CD4-positive, alpha-beta memory T cell (primary cell): ENCODE measurements at places on chromosomes 7 and 10.

DNA sequence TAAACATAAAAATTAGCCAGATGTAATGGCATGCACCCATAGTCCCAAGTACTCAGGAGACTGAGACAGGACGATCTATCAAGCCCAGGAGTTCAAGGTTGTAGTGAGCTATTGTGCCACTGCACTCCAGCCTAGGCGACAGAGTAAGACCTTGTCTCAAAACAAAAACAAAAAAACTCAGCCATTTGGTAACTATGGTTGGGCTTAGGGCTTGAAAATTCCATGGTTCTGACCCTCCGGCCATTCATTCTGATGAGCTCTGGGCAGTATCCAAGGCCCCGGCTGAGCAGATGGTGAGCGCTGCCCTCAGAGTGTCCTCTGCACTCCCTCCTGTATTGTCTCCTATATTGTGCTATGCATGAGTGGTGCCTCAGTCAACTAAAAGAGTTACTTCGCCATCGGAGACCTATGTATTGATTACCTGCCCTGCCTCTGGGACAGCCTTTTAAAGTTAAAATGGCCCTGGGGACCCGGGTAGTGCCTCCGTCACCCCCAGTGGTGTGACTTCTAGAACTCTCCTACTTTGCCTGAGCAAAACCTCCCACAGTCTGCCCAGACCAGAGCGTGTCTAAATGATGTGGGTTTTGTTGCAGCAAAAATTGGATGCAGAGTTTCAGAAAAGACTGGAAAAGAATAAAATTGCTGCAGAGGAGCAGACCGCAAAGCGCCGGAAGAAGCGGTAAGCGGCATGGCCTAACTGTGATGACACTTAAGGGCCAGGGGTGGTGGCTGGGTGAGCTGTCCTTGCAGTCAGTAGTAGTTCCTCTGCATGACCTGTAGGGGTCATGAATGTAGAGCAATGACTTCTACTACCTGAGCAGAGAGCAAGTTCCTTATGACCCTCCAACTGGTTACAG is 8.1 kb downstream of the PRKRIP1 start:
- peak; percentile 65 for DNase-seq

GRCh38 chr7:17299483-17299991 is 1.1 kb downstream of the AHR start:
- DNase-seq: no peak

GRCh38 chr10:33388785-33389184 is 54.3 kb upstream of the NRP1 start:
- DNase-seq: no peak

DNA sequence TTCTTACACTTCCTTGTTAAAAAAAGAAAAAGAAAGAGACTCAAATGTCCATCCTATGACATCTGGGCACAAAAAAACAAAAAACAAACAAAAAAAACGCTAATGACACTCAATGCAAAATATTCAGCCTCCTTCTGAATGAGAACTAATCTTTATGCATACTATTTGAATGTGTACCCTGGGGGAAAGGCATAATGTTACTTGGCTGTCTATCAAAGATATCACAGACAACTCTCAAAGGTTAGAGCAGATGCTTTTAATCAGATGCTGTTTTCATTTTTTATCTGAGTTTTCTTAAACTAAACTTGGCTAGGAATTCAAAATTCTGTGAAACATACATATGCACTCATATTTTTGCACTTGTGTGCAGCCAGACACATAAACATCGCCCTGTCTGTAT is 745.8 kb downstream of the CNTNAP2 start:
- no peak for DNase-seq

- no peak for DNase-seq
These were observed 258.1 kb downstream of the PAXIP1 start for GRCh38 chr7:154744861-154745258.

GRCh38 chr7:138352570-138353461 is 107.2 kb upstream of the TRIM24 start:
- DNase-seq: no peak

DNA sequence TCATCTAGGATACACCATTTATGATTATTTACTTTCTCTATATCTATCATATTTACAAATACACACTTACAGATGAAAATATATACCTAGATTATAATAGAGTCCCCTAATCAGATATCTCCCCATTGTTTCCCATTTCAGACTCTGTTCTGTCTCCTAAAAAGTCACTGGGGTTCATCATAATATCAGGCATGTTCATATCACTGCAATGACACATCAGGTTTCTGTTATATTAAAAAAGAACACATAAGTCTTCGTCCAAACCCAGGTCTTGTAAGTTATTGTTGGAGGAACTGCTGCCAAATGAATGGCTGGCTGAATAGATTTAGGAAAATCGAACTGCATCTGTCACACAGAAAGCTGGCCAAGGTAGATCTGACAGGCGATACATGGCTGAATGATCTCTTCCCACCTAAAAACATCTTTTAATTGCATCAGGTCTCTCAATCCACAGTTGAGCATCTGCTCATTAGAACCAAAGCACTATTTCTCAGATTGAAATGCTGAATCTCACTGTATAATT is 178.7 kb downstream of the CACNA2D1 start:
- DNase-seq: no peak

- DNase-seq: no peak
These were observed 1.2 kb downstream of the GTF2IRD1 start for GRCh38 chr7:74454925-74455288.

GRCh38 chr10:110007701-110008517 is at the start of gene ADD3:
Gene ADD3 (plus strand): TSS chr10:110007984. CDS start chr10:110100654, 92,670 bp downstream.
- peak; percentile 91 for DNase-seq

GRCh38 chr10:123613346-123613850 is 52.8 kb upstream of the GPR26 start:
- no peak for DNase-seq

GRCh38 chr7:33500703-33501701 is 371.6 kb downstream of the BBS9 start:
- no peak for DNase-seq

DNA sequence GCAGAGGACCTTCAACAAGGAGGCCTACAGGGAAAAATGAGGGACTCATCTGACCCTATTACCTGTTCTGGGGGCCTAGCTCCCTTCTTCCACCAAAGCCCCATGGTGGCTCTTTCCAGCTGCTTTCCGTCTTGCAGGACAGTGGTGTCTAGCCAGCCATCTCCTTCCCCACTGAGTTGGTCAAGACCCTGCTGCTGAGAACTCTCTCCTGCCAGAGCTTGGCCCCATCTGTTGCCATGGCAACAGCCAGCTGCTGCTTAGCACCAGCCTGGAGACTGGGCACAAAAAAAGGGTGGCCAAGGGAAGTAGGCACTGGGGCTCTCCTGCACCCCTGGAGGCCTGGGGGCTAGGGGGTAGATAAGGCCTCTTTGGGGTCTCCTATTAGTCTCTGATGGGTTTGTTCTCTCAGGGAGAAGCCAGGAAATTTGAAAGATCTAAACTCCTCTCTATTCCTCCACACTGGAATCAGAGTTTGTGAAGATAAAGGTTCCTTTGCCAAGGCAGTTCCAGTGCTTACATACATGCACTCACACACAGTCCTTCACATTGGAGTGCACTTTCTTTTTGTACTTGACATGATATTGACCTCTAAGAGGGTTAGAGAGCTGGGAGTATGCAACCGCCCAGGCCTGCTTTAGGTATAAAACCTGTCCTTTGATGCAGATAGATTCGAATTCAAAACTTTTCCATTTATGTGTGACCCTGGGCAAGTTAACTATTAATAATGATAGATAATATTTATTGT is 15.8 kb downstream of the TSPAN33 start:
- DNase-seq: no peak

DNA sequence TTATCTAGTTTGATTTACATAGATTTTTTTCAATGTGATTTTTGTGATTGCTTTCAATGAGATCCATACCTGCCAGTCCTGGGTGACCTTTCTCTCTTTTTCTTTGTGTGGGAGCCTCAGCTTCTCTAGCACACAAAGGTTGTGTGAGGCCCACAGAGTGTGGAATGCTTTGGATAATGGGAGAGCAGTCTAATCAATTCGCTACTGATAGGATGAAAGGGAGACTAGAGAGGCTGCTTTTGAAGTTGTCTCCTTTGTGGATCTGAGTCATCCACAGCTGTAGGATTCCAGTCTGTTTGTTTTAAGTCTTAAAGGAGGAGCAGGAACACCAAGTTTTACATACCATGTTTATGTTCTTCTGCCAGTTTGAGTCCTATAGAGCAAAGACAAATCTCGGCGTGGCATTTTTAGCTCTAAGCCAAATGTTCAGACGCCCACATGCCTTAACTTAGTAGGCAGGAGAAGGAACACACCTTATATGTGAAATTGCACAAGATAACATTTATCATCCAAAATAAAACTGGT is 330.0 kb downstream of the ARL4A start:
- no peak for DNase-seq

DNA sequence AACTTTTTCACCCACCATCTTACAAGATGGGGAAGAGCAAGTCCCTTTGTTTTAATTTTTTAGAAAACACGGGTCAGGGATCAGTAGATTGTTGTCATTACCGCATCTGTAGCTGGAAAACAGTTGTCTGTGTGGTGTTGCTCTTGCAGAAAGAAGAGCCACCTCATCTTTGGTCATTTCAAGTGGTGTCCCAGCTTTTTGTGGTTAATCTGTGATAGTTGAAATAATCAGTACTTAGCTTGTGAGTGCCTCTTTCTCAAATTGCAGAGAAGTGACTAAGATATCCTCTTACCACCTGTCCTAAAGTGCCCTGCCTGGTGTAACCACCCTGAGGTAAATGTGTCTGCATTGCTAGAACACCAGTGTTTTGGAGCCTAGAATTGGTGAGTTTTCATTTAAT is 5.5 kb downstream of the PRPF18 start:
- no peak for DNase-seq

DNA sequence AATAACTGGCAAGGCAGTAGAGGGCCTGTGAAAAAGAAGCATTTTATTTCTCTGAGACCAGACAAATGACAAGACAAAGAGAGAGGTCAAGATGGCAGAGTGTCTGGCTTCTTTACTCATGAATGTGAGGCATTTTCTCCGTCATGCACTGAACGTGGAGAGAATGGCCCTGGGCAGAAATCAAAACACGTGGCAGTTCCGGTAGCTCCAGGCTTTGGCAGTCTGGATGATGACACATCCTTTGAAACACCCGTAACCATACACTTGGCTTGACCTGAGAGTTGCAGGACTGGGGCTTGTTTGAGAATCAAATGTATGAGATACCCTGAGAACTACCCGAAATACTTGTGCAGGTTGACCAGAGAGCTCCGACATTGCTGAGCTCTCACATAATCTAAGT is 537.6 kb downstream of the ACTR3B start:
- no peak for DNase-seq

GRCh38 chr10:132396494-132397035 is 435 bp upstream of the PWWP2B start:
- DNase-seq: peak; percentile 63

- no peak for DNase-seq
These were observed 250.4 kb downstream of the FZD1 start for GRCh38 chr7:91514591-91514990.

GRCh38 chr7:91636129-91636724 is 244.3 kb downstream of the MTERF1 start:
- DNase-seq: no peak
